NCI-H510A (cell line): ENCODE measurements at places on chromosomes 2 and 18.

GRCh38 chr2:201955702-201956141 is 77.9 kb upstream of the FZD7 start:
- no peak for DNase-seq

GRCh38 chr2:128835342-128835855 is 516.7 kb upstream of the HS6ST1 start:
- no peak for DNase-seq

- DNase-seq, result no peak
Observed at GRCh38 chr2:10232096-10232815, 70.4 kb upstream of the HPCAL1 start.

DNA sequence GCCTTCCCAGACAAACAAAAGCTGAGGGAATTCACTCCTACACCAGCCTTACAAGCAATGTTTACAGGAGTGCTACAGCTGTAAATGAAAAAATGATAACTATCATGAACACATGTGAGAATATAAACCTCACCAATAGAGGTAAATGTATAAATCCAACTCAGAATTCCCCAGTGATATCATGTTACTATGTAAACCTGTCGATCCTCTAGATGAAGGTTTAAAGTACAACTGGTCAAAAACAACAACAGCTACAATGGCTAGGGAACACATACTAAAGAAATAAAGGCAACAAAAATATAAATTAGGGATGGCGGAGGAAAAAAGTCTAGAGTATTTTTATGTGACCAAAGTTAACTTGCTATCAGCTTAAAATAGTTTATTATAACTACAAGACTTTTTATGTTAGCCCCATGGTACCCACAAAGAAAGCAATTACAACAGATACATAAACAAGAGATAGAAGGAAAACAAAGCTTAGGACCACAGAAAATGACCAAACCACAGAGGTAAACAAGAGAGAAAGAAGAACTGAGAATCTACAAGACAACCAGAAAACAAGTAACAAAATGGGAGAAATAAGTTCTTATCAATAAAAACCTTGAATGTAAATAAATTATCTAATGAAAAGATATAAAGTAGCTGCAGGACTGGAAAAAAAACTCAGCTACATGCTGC is 8.3 kb downstream of the CERKL start:
- DNase-seq, result no peak

DNA sequence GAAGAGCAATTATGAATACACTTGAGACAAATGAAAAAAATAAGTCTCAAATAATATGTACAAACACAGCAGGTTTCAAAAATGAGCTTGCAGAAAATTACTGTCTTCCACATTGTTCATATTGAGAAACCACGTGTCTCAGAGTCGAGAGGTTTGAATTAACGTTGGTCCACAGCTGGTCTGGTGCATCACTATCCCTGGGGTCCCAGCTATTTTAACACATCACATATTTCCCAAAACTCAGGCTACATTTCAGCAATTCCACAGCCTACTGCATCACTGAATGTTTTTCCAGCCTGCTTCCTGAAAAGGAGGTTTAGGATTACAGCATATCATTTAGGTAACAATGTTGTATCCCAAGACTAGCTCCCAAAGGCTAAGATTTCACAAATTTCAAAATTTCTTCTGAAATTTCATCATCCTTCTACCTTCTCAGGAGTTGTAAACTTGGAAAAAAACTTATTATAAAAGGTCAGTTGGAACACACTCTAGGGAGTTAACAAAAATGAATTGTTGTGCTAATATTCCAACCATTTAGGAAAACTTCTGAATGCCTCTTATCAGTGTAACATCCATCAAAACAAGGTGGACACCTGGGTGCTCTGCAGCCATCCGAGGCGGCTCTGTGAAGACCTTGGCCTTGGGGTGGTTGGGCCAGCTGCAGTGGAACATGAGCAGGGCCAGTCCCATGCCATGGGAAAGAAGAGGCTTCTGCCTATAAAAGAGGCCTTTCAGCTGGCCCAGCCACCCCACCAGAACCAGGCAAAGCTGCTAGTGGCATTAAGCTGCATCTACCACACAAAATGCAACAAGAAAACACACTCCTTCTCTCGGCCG is 198.1 kb upstream of the RBBP8 start:
- DNase-seq, result no peak
